T-helper 22 cell (primary cell): ENCODE measurements at places on chromosomes 2 and 18.

DNA sequence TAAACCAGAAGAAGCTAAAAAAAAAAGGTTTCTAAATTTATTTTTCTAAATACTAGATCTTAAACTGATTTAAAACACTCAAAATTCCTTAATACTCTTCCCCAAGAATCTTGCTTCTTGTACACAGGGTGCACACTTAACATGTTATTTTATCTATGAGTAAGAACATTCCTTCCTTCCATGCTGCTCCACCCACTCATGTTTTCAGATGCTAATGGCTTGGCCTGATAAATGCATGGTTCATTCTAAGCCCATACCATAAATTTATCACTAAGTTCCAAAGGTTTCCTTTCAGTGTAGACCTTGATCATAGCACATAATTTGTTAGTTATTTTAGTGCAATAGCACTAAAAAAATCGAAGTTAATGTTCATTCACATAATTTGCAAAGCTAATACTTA lies 8.1 kb downstream of the FBXO48 start:
- DNase-seq = no peak

GRCh38 chr2:191574232-191574631 lies 103.7 kb upstream of the NABP1 start:
- no peak for DNase-seq

DNA sequence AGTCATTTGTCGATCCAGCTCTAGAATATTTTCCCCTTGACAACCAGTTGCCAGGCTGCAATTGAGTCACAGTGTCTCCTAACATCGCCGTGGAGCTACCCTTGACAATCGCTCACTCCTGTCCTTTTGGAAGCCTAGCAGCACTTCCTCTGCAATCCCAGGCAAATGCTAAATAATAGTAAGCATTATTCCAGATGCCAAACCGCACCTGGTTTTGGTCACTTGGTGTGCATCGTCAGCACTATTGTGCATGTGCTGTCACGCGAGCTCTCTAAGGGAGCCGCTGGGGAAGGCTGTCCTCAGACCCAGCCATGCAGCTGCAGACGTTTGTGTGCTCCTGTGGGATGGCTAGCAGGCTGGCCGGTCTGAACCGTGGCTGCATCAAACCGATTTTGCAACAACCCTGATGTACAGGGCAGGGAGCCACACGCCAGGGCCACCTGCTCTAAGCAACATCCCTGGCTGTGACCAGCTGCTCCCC lies 549.5 kb upstream of the ID2 start:
- no peak for DNase-seq

- no peak for DNase-seq
Measured at GRCh38 chr2:163375472-163375871, 360.3 kb downstream of the FIGN start.

DNA sequence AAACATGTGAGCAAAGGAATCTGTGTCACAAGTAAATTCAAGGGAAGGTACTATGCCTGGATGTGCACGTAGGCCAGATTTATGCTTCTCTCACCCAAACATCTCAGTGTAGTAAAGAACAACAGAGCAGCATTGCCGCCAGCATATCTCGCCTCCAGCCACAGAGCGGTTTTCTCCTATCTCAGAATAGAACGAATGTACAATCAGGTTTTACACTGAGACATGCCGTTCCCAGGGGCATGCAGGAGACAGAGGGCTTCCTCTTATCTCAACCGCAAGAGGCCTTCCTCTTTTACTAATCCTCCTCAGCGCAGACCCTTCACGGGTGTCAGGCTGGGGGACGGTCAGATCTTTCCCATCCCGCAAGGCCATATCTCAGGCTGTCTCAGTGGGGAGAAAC lies 175.3 kb downstream of the RPIA start:
- DNase-seq = no peak

GRCh38 chr18:48167897-48168253 lies 237.4 kb upstream of the SMAD2 start:
- DNase-seq = no peak

GRCh38 chr2:120134263-120134662 lies 88.9 kb downstream of the TMEM185B start:
- no peak for DNase-seq

DNA sequence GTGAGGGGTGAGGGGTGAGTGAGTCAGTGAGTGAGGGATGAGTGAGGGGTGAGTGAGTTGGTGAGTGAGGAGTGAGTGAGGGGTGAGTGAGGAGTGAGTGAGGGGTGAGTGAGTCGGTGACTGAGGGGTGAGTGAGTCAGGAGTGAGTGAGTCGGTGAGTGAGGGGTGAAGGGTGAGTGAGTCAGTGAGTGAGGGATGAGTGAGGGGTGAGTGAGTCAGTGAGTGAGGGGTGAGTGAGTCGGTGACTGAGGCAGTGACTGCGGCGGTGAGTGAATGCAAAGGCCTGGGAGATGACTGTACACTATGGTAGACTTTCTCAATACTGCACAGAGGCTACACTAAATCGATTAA lies 16.6 kb downstream of the THAP4 start:
- no peak for DNase-seq

DNA sequence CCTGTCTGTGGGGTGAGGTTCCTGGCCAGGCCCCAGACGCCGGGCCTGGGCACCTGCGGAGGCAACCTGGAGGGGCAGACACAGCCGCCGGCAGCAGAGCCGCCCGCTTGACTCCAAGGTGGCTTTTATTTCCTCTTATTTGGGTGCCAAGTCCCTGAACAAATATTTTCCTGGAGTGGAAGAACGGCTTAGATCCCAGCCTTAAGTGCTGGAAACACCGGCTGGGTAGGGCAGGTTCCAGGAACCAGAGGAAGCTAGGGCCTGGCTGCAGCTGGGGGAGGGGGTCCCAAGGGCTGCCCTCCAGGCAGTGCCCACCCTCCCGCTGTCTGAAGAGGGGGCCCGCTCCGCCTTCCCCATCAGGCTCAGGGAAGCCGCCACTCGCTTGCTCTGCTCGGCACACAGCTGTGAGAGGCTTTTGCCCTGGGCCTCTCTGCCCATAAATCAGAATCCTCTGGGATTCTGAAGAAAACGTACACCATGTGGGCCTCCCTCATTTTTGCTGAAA lies 28.2 kb downstream of the SDC1 start:
- DNase-seq = no peak

GRCh38 chr2:10891848-10892247 lies 19.9 kb upstream of the KCNF1 start:
- DNase-seq = no peak

- DNase-seq = no peak
Measured at GRCh38 chr2:240999873-241000541, 1.6 kb downstream of the SNED1 start.

- no peak for DNase-seq
Measured at GRCh38 chr18:73318739-73319479, 451.1 kb upstream of the NETO1 start.
